ENCODE measurements at places on chromosomes 1 and 21.

- DNase-seq: no peak
Observed at GRCh38 chr1:241520080-241520465, 518 bp upstream of the FH start.

DNA sequence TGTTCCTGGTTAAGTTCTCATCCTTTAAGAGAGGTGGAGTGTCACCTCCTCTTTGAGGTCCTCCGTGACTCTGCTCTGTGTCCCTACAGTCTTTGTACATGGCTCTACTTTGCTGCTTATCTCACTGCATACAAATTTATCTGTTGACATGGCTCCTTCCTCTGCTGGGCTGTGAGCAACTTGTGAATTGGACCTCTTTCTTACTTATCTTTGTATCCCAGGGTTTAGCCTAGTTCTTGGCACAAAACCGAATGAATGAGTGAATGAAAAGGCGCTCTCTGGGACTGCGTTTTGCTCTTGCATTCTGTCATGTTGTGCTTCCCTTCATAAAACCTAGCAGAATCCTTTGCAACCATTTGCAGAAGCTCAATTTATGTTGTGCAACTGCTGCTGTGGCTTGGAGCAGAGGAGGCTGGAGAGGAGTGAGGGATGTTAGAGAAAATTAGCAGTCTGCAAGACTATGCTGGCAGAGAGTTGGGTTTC is 12.4 kb downstream of the SLC26A9 start:
- DNase-seq: no peak

DNA sequence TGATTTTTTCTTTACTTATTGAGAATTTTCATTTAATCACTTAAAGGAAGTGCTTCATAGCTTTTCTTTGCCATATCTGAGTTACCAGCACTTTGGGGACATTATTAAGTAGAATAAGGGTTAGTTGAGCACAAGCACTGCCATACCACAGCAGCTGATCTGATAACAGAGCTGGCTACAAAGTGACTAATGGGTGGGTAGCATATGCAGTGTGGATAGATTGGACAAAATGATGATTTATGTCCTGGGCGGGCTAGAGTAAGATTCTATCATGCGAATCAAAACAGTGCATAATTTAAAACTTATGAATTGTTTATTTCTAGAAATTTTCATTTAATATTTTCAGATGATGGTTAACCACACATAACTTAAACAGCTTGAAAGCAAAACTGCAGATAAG is 102.2 kb upstream of the SNX7 start:
- DNase-seq: no peak

- DNase-seq: no peak
Observed at GRCh38 chr1:89069951-89070350, 4.9 kb upstream of the GBP1 start.

- no peak for DNase-seq
Observed at GRCh38 chr1:208300084-208300770, 56.0 kb upstream of the PLXNA2 start.

DNA sequence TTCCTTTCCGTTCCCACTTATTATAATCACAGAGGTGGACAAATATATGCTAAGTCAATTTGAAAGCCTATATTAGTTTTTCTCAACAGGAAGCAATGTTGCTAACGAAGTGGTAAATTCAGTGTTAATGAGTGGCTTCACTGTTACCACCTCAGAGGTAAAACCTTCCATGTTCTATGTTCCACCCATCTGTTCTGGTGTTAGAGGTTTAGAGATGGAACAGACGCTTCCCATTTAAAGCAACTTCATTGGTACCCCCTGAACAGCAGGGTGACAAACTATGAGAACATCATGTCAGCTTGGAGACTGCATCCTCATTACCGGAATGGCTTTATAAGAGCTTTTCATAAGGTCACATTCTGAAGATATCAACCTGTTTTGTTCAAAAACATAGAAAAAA is 77.9 kb downstream of the ZNF644 start:
- no peak for DNase-seq

DNA sequence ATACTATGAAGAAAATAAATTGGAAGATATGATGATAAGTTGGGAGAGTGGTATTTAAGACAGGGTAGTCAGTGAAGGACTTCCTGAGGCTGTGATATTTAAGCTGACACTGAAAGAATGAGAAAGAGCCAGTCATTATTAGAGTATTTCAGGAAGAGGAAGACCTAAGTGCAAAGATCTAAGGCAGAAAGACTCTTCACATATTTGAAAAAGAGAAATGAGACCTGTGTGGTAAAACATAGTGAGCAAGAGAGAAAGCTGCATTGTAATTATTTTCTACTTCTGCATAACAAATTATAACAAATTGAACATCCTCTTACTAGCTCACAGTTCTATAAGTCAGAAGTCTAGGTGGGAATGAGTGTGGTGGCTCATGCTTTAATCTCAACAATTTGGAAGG is 34.6 kb upstream of the DOCK7 start:
- DNase-seq: no peak

DNA sequence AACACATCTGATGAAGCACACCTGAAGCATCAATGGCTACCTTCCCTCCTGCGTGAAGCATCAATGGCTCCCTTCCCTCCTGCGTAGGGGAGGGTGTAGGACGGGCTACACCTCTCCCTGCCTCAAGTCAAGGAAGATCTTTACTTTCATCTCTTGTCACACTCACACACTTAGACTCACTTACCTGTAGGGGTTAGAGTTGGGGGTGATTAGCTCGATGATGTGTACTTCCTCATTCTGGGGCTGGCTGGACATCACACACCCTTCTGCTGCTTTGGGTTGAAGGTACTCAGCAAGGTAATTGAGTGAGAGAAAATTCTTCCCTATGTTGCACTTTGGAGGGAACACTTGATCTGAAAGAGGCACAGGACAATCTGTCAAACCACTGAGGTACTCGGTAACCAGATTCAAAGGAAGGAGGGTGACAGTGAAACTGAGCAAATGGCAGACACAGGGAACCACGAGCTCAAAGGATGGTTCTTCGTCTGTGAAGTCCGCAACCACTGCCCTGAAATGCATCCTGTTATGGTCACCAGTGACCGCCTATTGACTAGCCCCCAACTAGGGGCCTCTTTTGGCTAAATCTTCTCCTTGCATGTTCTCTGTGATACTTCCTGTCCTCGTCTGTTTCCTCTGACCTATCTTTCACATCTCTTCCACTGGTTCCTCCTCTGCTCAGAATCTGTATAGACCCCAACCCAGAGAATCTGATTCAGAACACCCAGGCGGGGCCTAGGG is 156.2 kb downstream of the TGFBR3 start:
- no peak for DNase-seq

DNA sequence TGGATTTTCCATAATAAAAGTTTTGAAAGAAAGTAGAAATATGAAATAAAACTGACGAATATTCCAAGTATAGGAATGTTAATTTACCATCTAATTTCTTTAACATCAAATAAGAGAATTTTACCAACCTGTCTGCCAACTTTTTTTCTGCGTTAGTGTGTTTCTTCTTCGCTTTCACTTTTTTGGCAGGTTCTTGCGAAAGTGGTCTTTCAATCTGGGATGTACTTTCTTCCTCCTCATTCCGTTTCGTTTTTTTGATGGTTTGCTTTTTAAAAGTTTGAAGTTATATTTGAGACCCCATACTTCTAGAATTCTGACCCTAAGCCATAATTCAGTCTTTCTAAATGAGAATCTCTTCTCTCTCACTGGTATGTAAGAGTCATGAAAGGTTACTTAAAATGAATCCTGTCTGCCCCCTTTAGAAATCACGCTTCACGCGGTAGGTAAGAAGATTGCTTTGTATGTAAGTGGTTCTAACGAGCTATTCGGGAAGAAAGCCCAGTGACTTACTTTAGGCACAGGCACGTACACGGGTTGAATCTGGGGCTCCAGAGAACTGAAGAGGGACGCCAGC is 580 bp downstream of the RBM34 start:
- DNase-seq: no peak

- no peak for DNase-seq
Observed at GRCh38 chr1:146020058-146021049, 1.2 kb downstream of the HJV start.

DNA sequence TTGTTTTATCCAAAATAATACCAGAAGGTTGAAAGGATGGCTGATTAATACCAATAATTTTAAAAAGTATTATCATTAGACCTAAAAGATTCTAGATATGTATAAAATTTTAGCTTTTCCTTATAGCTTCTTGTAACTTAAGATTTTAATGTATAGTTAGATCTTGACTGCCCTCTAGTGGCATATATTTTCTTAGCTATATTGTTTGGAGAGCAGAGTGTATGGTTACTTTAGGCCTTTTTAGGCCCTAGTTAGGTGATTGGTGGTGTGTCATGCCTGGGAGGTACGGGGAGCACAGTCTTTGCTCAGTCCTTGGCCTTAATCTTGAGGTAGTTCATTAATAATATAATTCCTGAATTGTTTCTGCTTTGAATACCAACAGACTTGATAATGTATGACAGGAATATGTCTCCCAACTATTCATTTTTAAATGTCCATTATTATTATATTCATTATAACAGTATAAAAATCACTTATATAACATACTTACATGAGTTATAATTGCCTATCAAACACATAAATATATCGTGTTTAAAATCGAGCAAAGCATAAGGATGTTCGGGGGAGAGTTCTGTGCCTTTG is 328.4 kb downstream of the ZP4 start:
- no peak for DNase-seq

DNA sequence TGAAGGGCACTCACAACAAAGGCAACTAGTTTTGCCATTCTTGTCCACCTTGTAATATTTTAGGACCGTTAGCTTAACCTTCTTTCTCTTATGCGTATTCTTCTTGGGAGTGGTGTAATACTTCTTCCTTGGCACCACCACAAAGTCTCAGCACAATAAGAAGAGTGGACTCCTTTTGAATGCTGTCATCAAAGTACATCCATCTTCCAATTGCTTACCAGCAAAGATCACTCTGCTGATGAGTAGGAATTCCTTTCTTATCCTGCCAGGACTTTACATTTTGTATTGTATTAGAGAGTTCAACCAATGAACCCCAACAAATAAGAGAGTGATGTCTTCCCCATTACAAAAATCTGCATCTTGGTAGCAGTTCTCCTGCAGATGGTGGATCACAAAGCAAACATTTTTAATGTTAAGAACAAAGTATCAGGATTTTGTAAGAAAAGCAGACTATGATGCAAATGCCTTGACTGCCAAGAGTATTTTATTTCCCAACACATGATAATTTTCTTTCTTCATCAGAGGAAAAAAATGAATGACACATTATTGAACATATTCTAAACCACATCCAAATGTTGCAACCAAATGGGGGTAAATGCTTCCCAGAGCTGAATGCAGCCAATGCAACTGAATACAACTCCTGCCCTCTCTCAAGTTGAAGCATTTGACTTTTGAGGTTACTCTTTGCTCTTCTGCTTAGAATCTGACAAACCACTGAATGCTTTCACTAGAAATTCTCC is 5.1 kb upstream of the ARNT start:
- no peak for DNase-seq

- DNase-seq: no peak
Observed at GRCh38 chr1:75502776-75503175, 108.1 kb downstream of the SLC44A5 start.

- DNase-seq: no peak
Observed at GRCh38 chr1:73205294-73205973, 923.1 kb upstream of the NEGR1 start.

DNA sequence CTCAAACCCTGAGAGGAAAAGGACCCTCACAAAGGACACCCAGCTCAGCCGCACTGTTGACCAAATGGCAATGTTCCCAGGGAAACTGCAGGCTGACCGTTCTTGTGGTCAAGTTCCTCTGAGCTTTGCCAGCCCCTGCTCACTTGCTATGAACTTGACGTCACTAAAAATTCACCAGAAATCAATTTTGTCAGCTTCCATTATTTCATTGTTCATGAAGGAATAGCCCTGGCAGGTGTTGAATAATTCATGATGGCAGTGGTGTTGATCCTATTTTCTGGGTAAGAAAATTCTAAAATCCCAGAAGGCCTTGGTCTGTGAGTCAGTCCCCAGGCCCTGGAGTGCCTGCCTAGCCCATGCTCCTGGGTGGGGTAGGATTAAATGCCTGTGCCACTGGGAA is 318.9 kb downstream of the ZNF326 start:
- no peak for DNase-seq

DNA sequence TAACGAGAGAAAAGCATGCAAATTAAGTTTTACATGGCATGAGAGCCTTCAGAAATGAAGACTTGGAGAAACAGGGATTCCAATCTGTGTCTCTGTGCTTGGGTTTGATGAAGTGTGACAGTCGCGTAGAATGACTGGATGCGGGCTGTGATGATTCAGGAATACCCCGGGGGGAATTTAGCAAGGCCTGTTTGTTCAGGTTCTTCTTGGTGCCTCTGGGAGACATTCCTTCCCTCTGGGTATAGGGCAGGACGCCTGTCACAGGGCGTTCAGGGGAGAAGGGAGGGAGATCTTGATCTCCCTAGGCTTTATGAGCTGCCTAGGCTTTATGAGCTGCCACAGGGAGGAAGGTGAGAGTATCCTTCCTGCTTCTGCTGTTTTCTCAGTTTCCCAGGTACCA is 36.6 kb downstream of the DOP1B start:
- DNase-seq: no peak

GRCh38 chr1:5737081-5737480 is 255.1 kb downstream of the NPHP4 start:
- no peak for DNase-seq

DNA sequence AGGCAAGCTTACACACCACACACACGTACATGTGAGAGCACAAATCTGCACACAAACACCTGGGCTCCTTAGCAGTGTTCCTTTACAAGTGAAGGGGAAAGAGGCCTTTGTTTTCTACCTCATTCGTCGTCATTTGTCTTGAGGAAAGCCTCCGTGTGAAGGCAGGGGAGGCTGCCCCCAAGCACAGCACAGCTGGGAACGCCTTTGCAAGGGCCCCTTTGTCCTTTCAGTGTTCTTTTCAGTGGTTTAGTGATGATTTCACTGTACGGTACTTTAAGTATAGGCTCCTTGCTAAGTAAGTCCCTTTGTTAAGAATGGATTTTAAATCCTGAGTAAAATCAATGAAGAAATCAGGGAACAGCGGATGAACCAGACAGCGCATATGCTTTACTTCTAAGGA is 94.1 kb downstream of the PGBD5 start:
- DNase-seq: no peak
